Activated CD4-positive, alpha-beta T cell treated with anti-CD3 and anti-CD28 coated beads, Interleukin-2, Interleukin-4, amounts not matched to agents 100 ng/mL and 50 ng/mL, durations not matched to agents 16 hours and 8 hours (primary cell): ENCODE measurements at places on chromosomes 11 and 22.

DNA sequence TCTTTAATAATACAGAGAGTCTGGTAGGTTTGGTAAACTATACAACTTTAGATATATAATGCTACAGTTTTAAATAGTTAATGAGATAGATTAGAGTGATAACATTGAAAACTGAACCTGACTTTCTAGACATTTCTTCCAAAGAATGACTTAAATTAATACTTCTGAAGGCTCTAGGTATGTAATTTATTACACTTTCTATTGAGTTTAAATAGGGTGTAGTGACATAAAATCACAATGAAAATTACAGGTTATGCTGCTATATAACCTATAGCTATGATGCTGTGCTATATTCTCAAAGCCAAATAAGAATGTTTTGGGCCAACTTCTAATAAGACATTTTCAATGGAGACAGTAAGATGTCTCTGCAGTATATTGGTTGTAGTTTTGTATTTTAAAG lies 7.7 kb downstream of the HIPK3 start:
- DNase-seq = no peak

DNA sequence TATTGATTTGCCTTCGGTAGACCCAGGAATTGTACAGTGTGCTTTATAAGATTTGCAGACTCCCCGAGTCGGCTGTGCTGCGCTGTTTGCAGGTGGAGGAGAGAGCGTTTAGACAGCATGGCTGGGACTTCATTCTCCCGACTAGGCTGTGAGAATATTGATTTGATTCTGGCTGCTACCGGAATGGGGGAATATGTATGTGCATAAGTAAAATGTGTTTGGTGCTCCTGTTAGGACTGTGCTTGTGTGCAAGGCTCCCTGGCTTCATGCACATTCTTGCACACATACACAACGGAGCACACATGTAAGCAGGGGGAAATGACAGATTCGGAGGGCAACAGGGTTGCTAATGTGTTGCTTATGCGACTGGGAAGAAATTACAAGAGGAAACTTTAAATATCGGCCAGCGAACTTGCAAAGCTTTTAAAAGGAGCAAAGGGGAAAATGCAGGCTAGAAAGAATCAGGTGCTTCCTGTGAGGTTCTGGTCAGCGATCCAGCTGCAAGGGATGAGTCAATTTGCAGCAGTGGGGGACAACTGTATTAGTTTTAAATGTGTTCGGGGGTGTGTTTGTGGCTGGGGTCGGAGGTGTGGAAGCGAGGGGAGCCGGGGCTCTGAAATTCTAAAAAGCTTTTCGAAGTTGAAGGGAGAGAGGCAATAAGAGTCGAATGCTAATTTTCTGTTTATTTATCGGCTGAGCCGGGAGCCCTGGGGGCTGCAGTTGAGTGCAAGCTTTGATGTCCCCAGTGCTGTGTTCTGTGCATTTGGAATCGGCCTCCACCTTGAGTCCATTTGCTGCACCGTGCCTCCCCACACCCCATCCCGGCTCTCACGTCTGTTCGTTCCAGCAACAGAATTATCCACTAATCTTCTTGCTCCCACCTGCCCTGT lies 731 bp downstream of the NTM start:
- no peak for DNase-seq

- no peak for DNase-seq
Observed at GRCh38 chr11:113172382-113172951, 141.9 kb upstream of the TTC12 start.

DNA sequence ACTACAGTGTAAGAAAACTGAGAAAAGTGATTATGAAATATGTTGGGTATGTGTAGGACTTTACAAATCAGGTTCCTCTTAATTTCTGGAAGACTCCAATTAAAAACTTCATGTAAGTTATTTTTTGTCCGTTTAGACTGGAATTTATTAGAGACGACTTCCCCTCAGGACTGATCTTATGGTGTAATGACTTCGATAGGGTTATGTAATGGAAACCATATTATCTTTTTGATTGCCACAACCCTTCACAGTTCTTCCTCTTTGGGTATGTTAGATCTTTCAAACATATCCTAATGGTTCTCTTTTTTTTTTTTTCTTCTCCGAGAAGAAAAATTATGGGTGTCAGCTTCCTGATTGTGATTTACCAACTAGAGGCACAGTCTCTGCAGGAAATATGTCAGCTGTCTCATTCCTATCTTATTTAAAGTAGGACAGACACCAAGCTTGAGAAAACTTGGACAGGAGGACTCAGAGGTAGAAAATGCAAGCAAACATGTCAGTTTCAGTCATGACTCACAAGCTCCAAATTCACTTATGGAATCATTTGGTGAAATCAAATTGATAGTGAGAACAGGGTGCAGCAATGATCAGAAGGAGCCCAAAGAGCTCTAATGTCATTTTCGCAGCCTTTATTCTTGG lies 11.1 kb upstream of the LDLRAD3 start:
- no peak for DNase-seq

GRCh38 chr11:65851811-65852507 lies 6.0 kb downstream of the CFL1 start:
- DNase-seq = no peak

GRCh38 chr11:119355091-119355843 lies 8.8 kb upstream of the MFRP start:
- no peak for DNase-seq

- DNase-seq = no peak
Observed at GRCh38 chr11:19793326-19793725, 80.7 kb downstream of the NAV2 start.

DNA sequence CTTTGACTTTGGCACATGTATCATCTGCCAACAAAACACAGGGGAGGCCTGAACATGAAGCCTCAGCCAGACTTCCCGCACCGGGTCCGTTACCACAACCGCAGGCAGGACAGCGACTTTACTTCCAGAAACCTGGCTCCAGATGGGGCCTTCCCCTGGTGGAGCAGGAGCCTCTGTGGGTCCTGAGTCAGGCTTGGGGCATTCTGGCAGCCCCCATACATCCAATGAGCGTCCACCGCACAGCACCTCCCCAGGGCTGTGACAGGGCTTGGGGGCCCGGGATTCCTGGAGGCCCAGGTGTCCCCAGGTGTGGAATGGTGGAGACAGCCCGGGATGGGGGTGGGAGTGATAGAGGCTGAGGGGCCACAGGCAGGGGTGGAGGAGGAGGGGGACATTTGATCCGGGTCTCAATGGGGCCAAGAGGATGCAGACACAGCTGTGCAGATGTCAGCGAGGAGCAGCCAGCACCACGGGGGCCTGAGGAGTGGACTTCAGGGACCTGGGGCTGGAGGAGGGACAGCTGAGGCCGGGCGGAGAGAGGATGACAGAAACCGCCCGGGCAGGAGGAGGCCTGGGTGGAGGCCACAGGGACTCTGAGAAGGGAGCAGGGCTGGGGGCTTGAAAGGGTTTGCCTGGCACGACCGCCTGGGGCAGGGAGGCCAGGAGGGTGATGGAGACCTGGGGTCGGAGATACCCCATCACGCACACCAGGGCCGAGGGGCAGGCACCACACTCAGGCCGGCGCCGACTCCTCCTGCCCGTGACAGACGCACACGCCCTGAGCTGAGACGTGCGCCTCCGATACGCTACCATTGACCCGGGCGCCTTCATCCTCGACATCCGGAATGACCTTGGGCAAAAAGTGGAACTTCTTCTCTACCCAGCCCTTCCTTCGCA lies 8.6 kb downstream of the TTLL8 start:
- no peak for DNase-seq

DNA sequence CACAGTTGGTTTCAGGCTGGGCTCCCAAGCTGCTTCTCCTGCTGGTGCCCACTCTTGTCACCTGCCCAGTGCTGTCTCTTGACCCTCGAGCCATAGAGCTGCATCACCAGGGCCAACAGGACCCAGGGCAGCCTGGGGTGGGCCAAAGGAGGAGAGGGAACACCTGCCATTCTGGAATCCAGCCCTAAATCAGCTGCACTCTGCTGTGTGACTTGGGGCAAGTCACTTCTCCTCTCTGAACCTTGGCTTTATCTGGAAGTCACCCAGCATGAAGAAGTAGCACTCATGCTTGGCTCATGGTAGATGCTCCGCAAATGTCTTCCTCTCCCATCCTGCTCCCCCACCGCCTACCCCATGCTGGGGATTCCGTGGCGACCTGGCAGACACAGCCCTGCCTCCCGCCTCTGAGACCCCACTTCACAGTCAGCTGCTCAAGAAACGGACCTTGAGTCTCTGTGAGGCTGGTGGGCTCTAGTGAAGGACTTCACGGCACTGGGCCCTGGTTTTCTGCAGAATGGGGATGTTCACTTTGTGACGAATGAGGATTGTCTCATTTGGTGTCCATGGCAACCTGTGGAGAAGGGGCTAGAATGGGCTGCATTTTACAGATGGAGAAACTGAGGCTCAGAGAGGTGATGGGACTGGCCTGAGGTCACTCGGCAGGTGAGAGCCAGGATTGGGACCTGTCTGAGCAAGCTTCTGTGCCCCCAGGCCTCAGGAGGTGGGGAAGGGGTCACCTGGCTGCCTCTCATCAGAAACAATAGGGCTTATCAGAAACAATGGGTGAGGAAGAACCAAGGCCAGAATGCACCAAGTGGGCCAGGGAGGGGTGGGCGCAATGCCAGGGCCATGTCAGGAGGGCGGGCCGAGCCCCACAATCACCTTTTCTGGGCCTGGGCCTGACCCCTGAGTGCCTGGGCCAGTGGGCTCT lies 12.4 kb downstream of the EMID1 start:
- no peak for DNase-seq

DNA sequence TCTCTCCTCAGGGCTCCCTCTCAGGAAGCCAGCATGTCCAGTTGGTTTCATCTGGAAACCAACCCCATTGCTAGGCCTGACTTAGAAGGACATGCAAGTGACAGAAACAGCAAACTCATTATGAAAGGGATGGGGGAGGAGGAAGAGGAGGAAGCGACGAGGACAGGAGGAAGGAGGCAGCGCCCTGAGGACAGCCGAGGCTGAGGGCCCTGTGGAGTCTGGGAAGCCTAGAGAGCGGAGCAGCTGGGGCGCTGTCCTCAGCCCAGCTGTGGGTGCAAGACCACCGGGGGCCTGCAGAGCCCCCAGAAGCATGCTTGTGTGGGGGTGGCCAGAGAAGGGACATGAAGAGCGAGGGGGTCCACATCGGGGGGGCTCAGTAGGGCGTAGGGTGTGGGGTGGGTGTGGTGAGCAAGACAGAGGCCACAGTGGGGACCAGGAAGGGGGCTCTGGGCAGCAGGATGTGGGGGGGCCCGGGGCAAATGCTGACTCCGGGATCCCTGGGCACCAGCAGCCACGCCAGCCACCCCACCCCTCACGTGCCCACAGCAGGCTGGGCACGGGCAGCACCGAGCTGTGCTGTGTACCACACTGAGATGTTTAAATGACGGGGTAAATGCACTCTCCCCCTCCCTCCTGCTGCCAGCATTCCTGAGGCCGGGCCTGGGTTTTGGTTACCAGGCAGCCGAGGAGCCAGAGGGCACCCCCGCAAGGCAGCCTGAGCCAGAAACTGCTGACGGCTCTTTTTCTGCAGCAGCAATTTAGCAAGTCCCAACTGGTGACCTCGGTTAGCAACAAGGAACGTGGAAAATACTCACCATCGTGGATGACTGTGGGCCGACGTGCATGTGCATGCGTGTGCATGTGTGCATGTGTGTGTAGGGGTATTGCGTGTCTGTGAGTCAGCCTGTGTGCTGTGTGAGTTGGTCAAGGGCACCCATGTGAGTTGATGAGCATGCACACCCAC lies 82.7 kb upstream of the LINC01488 start:
- no peak for DNase-seq

GRCh38 chr11:58507355-58507754 lies 550 bp downstream of the OR5B21 start:
- DNase-seq = no peak

DNA sequence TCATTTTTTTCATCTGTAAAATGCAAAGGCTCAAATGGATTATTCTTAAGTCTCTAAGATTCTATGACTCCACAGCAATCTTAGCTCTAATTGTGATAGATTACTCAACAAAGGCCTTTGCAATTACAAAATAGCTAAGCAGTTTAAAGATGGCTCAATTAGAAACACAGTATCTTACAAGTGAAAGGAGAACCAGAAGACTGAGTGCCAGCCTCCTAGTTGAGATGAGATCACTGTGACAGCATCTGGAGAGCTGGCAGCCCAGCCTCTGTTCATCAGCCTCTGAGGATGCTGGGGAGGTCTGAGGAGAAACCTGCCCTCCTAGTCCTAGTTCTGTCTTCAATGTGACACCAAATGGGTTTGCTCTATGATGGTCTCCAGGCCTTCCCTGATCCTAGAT lies 158.4 kb upstream of the NARS2 start:
- no peak for DNase-seq

- peak; percentile 4 for DNase-seq
Observed at GRCh38 chr11:95229993-95230809, 801 bp downstream of the SESN3 start.

DNA sequence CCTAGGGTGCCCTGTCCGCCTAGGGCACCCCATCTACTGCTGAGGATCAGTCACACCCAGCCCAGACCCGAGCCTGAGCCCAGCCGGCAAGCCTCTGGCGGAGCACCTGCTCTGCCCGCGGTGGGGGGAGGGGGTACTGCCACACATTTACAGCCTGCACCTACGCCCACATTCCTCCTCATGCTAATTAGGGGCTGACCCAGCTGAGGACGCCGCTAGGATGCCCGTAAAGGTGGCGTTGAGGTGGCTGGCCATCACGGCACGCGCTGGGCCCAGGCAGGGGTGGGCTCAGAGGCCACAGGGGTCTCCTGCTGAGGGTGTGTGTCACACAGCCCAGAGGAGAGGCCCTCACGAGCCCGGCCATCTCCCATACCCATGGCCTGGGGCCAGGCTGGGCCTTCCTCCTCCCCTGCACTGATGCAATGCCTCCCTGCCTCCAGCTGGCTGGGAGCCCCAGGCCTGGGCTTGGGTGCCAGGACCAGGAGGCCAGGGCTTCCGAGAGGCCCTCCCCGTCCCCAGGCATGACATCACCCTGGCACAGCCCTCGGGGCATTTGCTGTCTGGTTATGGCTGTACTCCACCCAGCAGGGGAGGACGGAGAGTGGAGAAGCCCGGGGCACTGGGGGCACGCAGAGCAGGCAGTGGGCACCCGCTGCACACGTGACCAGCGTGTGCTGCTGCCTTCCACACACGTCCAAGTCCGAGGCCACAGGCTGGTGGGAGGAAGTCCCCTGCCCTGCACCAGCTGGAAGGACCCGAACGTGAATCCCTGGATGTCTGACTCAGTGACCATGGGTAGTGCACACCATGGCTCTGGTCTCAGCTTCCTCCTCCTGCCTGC lies 12.7 kb downstream of the DUSP8 start:
- DNase-seq = no peak

- peak; percentile 48 for DNase-seq
Observed at GRCh38 chr11:83044958-83045712, 26.6 kb downstream of the RAB30 start.

GRCh38 chr22:40273319-40273718 lies 73.0 kb upstream of the ADSL start:
- DNase-seq = no peak

DNA sequence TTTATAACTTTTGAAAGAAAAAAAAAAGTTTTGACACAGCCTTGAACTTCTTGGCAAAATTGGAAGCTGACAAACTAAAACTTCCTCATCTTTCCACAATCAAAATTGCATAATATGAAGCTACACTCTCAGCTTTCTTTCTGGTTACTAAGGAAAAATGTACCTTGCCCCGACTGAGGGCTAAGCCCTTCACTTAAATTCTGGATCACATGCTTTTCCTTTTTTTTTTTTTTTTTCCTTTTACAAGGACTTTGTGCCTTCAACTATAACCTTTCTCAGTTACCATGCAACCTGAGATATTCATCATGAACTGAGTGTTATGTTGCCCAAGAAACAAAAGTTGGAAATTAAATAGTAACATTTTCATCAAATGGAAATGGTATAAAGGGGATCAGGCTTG lies 188.5 kb upstream of the CARD18 start:
- no peak for DNase-seq
